ENCODE measurements at places on chromosomes 12 and 14.

- no peak for DNase-seq
These were observed 47.2 kb downstream of the MAP1LC3B2 start for GRCh38 chr12:116606397-116606796.

- no peak for DNase-seq
These were observed 65.0 kb downstream of the NUMB start for GRCh38 chr14:73393375-73393774.

- no peak for DNase-seq
These were observed 1095.9 kb downstream of the TMEM121 start for GRCh38 chr14:106622200-106622745.

- no peak for DNase-seq
These were observed 667.8 kb downstream of the NOVA1 start for GRCh38 chr14:25929881-25930615.

DNA sequence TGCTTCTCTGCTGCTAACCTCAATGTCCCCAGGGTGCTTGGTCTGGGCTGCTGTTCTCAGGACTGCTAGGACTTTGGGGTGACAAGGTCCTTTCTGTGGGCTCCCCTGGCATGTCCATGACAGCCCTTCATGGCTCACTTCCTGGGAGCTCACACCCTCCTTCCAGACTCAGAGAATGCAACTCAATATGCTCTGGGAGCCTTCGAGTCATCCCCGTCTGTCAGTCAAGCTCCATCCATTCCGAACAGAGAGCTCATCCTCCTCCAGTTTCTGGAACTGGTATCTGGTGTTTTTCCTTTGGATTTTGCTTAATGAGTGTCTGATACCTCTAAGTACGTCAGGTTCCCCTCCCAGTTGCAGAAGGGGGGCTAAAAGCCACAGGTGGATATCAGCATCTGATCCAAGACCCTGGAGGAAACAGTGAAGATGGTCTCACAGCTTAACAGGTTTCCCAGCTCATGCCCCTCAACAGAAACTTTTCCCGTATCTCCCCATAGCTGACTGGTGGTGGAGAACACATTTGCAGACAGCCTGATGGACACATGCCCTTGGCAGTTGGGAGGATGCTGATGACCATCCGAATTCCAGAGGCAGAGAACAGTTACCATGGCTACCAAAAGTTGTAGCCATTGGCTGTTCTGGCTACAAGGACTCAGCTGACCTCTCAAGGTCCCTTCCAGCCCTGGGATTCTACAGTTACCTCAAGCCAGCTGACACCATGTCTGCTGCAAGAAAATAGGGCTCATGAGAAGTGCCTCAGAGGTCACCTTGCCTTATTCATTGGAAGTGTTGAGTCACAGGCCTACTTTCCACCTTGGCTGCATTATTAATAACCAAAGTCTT is 9.5 kb upstream of the RAB35 start:
- DNase-seq = no peak

- DNase-seq = no peak
These were observed at the start of gene PMEL for GRCh38 chr12:55965941-55966407. TSS of gene PMEL (minus strand) at chr12:55966042. CDS start at chr12:55966011, 31 bp downstream.

DNA sequence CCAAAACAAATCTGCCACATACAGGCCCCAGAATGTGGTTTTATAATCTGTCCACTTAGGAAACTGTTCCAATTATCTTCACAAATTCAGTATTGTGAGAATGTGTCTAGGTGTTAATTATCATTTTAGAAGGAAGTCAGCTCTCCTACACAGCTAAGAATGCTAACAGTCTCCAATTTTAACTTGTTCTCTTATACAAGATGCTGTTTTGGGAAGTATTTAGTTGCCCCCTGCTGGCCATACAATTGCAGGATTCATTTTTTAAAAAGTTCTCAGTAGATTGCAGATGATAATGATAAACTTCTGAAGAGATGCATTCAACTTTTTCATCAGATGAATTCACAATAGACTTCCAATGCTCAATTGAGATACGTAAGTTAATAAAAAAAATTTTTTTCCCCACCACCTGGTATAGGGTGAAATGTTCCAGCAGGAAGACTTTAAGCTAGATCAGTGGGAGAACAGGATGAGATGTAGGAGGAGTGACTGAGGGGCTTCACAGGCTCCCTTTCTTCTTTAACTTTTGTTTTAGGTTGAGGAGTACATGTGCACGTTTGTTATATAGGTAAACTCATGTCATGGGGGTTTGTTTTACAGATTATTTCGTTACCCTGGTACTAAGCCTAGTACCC is 27.3 kb upstream of the OSBPL8 start:
- no peak for DNase-seq

DNA sequence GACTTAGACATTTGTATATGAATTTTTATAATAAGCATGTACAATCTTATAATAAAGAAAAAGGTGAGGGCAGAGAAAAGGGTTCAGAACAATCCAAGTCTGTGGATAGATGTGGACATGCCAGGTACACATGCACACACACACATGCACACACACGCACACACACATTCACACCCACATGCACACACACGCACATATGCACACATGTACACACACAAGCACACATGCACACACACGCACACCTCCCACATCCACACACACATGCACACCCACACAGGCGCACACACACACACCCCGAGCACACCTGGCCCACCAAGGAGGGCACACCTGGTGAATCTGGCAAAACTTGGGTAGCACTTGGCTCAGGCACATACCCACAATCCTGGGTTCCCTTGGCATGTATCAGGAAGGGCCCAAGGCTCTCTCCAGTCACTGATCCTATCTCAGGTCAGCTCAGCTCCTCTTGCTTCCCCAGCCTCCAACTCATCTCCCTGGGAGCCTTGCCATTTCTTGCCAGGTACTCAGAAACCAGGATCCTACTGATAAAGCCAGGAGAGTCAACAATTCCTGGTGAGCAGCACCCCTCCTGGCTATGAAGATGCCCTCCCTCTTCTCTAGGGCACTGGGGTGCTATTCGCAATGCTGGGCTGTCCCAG is 18.6 kb upstream of the TMEM106C start:
- no peak for DNase-seq

GRCh38 chr14:76946753-76947077 is 81.8 kb downstream of the IRF2BPL start:
- DNase-seq = no peak

- DNase-seq = no peak
These were observed 691.8 kb downstream of the FLRT2 start for GRCh38 chr14:86221755-86222154.

DNA sequence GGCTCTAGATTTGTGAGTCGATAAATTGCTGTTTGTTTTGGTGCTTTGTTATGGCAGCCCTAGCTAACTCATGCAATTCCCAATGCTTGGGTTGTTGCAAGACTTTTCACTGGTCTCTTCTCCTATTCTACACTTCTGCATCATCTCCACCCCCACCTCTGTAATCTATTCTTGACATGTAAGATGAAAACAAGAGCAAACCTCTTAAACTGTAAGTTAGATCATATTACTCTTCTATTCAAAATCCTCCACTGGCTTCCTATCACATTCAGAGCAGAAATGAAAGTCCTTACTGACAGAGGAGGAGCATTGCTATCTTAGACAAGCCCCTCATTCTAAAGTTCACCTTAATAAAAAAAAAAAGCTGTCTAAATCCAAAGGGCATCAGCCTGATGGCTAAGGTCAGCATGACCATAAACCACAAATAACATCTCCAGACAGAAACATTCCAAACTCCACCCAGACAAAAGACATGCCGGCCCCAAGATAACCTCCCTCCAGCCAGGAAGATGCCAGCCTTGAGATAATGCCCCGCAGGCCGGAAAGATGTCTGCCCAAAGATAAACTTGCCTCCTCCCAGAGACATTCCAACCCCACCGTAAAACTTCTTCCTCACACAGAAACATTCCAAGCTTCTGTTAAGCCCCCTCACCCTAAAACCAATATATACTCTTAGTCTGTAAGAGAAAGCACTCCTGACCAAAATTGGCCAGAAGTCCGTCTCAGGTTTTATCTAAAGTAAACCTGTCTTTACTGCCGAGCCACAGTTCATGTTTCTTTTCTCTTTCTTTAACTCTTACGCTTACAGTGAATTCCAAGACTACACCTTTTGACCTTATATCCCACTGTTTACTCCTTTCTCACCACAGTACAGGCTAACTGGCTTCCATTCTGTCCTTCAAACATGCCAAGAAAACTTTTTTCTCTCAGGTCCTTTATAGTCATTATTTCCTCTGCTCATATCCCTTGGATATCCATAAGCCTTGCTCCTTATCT is 308.9 kb downstream of the KCNH5 start:
- no peak for DNase-seq

- no peak for DNase-seq
These were observed 53.0 kb downstream of the WSCD2 start for GRCh38 chr12:108182096-108182495.

GRCh38 chr12:110171186-110171538 is 47.0 kb downstream of the IFT81 start:
- DNase-seq = no peak

GRCh38 chr14:54675236-54676128 is 108.6 kb downstream of the SAMD4A start:
- no peak for DNase-seq

- no peak for DNase-seq
These were observed 414.3 kb downstream of the BCAT1 start for GRCh38 chr12:24534622-24535021.

GRCh38 chr12:131011165-131012079 is 57.7 kb downstream of the ADGRD1 start:
- no peak for DNase-seq

GRCh38 chr12:1576410-1577241 is 17.8 kb downstream of the FBXL14 start:
- no peak for DNase-seq

GRCh38 chr12:63276537-63277365 is 125.8 kb upstream of the AVPR1A start:
- DNase-seq = no peak

- DNase-seq = no peak
These were observed 73.8 kb upstream of the BDKRB2 start for GRCh38 chr14:96130854-96131253.

DNA sequence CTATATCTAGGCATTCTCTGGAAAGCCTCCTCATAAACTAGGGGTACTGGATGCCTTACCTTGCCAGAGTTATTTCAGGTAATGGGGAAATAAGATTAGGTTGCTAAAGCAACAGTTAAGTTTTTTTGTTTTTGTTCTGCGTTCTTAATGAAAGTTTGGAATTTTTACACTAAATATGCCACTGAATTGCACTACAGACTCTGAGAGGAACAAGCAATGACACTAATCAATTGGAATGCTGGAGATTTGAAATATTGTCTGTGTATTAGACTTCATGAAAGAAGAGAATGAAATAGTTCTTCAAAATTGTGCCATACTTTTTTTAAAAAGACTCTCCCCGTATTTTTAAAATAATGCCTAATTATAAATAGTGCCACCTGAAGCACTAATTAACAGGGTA is 287.8 kb downstream of the NAV3 start:
- DNase-seq = no peak

- DNase-seq = no peak
These were observed 33.0 kb upstream of the TMEM179 start for GRCh38 chr14:104637546-104638003.

GRCh38 chr14:42224053-42224888 is 617.6 kb downstream of the LRFN5 start:
- DNase-seq = no peak

DNA sequence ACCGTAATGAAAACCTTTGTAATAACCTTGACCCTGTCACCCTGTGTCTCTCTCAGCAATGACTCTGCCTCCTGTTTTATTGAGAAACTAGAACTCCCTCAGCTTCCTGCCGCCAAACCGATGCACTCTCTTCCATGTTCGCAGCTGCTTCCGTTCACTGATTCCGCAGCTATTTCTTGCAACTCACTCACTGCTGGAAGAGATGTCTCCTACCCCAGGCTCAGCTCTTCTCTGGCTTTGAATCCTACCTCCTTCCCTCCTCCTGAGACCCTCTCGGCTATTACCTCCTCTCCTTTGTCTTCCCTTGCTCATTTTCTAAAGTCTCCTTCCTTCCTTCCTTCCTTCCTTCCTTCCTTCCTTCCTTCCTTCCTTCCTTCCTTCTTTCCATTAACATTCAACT is 71.0 kb downstream of the ESRRB start:
- DNase-seq = no peak

- DNase-seq = no peak
These were observed 14.3 kb upstream of the SCAF11 start for GRCh38 chr12:46004715-46005114.

DNA sequence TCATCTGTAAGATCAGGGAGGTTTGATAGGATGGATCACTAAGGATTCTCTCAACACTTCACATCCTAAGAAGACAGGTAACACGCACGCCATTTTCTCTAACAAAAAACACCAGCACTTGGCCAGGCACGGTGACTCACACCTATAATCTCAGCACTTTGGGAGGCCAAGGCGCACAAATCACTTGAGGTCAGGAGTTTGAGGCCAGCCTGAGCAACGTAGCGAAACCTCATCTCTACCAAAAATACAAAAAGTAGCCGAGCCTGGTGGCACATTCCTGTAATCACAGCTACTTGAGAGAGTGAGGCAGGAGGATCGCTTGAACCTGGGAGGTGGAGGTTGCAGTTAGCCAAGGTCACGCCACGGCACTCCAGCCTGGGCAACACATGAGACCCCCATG is 10.5 kb upstream of the CDK2AP1 start:
- no peak for DNase-seq

DNA sequence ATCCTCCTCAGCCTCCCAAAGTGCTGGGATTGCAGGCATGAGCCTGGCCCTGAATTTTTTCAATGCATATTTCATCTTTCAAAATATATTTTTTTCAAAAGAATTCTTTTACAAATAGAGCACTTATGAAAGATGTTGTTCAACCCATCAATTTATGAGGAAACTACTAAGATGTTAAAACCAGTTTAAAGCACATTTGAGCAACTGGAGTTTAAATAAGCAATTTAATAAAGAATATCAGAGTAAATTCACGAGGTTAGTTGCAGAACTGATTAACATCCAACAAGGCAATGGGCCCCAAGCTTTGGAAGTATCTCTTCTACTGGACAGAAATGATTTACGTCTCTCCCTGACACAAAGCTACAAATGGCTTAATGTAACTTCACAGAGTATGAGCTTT is 23.3 kb downstream of the GLT1D1 start:
- no peak for DNase-seq

DNA sequence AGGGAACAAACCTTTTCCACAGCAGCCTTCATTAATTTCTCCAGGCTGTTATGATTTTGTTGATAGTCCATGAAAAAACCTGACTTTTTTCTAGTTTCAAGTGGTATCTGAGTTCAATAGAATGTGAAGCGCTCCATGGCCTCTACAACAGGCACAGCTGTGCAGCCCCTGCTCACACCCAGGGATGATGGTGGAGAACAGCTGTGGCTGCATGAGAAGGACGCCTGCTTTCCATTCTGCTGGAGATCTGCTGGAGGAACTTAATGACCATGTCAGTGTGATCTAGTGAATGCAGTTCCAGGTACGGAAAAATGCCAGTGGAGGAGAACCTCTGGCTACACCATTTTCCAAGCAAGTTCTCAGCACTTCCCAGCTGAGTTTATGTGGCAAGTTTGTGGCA is 80.6 kb downstream of the PIWIL1 start:
- DNase-seq = no peak

GRCh38 chr12:108935159-108935763 is 55.4 kb downstream of the DAO start:
- no peak for DNase-seq

DNA sequence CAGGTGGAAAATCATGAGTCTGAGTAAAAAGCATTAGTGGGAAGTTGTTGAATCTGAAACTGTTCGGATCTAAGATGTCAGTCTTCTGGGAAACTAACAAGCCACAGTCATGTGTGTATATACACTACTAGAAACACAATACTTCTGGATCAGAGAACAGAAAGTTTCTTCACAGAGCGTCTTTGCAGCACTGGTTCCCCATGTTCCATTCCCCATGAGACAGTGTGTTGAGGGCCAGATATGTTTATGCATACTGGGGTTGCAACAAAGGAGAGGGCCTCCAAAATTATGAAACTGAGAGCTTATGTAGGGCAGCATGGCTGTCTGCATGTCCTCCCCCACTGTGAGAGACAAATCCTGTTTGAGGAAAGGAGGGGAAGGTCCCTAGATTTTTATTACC is 295.0 kb upstream of the NAV3 start:
- DNase-seq = no peak
